ENCODE measurements at places on chromosomes 5 and 9.

- no peak for DNase-seq
Measured at GRCh38 chr5:173463207-173463606, 135.0 kb upstream of the STC2 start.

GRCh38 chr5:41908374-41909079 is 4.4 kb downstream of the RIMOC1 start:
- DNase-seq, result no peak

- no peak for DNase-seq
Measured at GRCh38 chr5:158670201-158670600, 429.5 kb downstream of the EBF1 start.

- no peak for DNase-seq
Measured at GRCh38 chr5:122846051-122846550, 688 bp downstream of the SNX24 start.

GRCh38 chr5:115393239-115393638 is 96.8 kb upstream of the CCDC112 start:
- no peak for DNase-seq

DNA sequence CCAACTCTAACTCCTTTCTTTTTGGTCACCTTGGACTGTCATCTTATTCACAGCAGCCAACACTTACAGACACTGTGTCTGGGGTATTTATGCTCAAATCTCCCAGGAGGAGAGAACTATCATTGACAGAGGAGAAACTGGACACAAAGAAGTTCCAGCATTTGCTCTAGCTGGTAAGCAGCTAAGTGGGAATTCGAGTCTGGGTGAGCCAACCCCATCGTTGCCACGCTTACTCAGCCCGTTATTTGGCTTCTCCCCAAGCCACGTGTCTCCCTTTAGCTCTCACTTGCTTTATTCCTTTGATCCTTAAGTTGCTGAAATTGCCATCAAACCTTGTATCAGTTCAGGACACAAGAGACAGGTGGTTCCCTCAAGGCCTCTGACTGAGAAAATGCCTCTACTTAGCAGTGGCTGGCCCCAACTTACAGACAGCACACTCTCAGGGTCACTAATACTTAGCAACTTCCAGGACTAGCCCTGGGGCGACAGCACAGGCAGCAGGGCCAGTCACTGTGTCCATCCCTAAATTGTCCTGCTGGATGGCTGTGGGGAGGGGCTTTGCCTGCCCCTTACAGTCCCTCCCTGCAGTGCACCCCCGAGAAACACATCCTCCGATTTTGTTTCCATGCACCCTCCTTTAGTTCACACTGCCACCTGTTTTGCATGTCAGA is 1.4 kb downstream of the SLC36A2 start:
- no peak for DNase-seq

- no peak for DNase-seq
Measured at GRCh38 chr5:132896685-132897084, 23.2 kb downstream of the LEAP2 start.

DNA sequence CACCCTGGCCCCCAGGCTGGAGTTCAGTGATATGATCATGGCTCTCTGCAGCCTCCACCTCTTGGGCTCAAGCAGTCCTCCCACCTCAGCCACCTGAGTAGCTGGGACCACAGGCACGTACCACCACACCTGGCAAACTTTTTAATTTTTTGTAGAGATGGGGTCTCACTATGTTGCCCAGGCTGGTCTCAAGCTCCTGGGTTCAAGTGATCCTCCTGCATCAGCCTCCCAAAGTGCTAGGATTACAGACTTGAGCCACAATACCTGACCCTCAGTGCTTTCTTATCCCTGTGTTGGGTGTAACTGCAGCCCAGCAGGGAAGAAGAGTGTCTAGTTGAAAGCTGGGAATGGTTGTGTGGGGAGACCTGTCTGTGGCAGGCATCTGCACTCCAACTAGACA is 10.9 kb downstream of the PTPA start:
- DNase-seq, result no peak

GRCh38 chr5:83900306-83900705 is 179.7 kb upstream of the HAPLN1 start:
- DNase-seq, result no peak

DNA sequence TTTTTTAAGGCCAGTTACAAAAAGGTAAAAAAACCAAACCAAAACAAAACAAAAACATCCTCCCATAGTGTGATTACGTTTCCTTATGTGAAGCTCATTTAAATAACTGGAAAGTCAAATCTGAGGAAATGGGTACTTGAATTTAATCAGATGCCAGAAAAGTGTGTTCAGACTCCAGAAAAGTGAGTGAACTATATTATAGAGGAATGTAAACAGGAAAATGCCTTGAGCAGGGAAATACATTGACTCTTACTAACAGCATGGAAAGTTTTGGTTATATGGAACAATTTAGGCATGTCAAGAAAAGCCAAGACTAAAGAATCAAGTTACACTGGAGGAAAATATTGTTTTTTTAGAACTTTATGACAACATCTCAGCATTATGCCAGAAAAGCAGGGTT is 37.8 kb upstream of the RNF20 start:
- DNase-seq, result no peak

DNA sequence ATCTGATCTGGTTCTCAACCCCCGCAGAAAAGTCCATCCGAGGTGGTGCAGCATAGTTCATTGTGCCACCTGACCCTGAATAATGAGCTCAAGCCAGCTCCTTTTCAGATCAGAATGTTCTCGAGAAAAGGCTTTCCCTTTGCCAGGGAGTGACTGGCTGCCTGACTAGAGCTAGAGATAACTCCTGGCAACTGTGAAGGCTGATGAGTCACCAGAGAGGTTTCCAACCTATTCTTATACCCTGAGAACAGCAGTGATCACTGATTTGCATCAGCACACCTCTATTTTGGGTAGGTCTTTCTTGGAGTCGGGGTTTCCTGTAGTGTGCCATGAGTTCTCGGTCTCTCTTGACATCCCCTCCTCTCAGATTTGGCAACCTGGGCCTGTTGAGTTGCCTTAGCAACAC is 127.9 kb downstream of the PIK3R1 start:
- DNase-seq, result no peak

GRCh38 chr5:163612358-163613149 is 107.1 kb downstream of the MAT2B start:
- DNase-seq, result no peak

- DNase-seq, result no peak
Measured at GRCh38 chr9:85009251-85009650, 339.7 kb downstream of the NTRK2 start.

Data from Panc1 (cell line).